ENCODE measurements at places on chromosomes 11 and 22.

GRCh38 chr11:120511820-120512738, 531 bp downstream of the GRIK4 start:
- DNase-seq = no peak

GRCh38 chr11:90639461-90639993, 416.7 kb upstream of the CHORDC1 start:
- DNase-seq = no peak

DNA sequence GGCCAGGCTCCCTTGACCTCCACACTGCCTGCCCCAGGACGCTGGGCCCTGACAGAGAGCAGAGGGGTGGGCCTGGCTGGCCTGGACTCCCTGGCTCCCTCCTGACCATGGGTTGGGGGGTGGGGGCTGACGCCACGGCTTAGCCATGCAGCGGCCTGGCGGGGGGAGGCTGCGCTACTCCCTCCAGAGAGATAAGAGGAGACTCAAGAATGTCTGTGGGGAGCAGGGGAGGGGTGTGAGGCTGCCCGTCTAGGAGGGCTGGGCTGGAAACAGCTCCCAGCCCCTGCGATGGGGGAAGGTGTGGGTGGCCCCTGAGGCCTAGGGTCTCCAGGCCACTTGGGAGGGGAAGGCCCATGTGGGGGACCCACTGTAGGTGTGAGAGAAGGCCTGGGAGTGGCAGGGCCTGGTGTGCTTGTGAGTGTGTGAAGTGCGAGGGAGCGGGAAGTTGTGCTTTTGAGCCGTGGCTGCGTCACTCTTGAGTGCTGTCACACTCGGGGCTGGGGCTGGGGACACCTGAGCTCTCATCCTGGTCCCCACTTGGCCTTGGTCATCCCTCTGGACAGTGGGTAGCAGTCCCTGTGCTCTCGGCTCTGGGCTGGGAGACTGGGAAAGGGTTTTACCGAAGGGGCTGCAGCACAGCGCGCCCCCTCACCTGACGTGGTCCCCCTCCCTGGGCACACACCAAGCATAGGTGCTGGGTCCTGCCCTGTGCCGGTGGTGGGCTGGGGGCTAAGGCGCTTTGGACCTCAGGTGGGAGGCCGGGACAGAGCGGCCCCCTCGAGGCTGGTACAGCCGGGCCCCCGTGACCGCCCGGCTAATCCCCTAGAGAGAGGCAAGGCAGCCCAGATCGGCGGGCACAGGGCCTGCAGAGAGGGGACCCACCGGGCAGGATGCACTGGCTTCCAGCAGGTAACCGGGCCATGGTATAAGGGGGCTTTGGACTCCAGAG, 2.4 kb downstream of the MYRF start:
- no peak for DNase-seq

DNA sequence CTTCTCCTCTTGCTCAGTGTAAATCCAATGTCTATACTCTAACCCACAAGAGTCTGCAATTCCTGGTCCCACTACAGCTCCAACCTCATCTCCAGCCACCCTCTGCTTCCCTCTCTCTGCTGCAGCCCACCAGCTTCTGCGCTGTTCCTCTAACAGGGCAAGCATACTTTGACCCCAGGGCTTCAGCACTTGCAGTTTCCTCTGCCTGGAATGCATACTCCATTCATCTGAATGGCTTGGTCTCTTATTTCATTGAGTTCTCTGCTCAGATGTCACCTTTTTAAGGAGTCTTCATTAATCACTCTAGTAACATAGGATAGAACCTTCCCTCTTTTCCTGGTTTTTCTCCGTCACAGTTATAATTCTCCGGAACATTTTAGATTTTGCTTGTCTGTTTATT, 141.6 kb downstream of the BUD13 start:
- DNase-seq = no peak

DNA sequence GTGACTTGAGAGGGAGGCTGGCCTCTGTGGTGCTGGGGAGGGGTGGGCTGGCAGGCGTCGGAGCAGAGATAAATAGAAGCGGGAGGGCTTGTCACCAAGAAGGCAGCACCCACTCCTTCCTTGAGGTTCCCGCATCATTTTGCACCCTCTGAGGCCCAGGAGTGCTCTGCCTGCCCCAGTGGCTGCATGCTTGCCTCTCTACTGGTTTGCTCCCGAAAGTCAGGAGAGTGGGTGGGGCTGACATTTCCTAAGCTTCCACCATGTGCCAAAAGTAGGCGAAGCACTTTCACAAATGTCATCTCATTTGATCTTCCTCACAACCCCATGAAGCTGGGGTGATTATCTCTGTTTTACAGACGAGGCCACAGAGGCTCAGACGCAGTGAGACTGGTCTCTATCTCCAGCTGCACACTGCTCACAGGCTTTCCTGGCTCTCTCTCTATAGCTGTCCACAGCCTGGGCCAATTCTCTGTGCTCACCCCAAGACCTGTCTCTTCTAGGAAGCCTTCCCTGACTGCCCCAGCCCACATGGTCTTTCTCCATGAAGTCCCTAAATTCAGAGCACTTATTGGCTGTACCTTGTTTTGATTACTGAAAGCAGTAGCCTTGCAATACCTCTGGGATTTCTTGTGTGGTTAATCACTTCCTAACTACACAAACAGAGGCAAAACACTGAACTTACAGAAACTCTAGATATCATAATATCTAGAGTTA, 2.6 kb upstream of the UCP3 start:
- peak; percentile 55 for DNase-seq

DNA sequence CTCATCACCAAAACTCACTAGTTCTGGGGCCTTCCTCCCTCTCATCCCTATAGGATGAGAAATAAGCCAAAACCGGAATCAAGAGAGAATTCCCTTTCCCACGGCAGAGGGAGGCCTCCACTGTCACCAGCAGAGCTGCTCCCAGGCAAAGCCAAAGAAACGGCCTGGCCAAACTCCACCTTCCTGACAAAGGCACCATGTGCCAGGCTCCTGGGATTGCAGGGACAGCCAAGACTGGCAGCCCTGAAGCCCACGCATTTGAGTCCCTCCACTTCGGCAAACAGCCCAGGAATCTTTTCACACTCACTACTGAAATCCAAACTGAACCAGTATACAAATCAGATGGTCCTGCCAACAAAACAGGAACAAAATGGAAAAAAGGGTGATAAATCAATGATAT, 6.1 kb downstream of the SMCO4 start:
- DNase-seq = peak; percentile 11
